ENCODE measurements at places on chromosomes 5 and 9.

- DNase-seq: no peak
Observed at GRCh38 chr9:88243736-88244135, 105.5 kb upstream of the SPATA31C2 start.

- DNase-seq: no peak
Observed at GRCh38 chr5:115873392-115873791, 31.7 kb downstream of the AP3S1 start.

DNA sequence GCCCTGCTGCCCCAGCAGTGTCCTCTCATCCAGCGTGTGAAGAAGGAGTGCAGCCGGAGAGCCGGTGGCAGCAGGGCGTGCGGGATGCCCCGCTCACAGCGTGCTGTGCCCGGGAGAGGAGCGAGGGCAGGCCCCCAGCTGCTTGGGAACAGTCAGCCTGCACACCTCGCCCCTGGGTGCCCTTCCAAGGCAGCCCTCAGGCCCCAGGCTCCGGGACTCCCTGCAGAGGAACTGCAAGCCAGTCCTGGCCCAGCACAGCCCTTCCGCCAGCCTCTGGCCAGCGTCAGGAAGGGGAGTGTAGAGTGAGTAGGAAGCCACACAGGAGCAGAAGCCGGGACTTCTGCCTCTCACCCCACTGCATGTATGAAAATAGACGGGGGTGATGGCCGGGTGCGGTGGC is 43.5 kb downstream of the ADAMTS2 start:
- no peak for DNase-seq

GRCh38 chr9:113153599-113153998 is 2.8 kb downstream of the SLC31A2 start:
- no peak for DNase-seq

GRCh38 chr9:107755246-107755645 is 265.7 kb upstream of the KLF4 start:
- DNase-seq: no peak

DNA sequence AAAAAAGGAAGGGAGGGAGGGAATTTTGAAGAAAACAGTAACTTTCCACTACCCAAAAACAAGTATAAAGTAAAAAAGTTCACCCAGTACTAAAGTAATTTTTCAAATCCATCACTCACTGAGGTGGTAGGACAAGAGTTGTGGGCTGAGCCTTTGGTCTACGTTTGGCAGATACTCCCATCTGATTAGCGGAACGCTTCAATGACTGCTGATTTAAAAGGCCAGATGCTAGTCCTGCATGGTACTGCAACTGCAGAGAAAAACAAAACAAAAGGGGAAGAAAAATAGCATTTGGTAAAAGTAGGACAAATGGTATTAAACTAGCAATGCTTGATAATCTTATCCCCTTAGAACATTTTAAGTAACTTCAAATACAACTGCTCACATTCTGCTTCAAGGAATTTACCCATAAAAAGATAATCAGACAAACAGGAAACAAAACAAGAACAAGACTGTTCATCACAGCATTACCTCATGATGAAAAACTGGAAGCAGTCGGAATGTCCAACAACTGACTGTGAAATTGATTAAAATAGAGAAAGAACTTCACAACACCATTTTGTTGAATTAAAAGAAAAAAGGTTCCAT is 65.4 kb downstream of the MED27 start:
- DNase-seq: no peak

DNA sequence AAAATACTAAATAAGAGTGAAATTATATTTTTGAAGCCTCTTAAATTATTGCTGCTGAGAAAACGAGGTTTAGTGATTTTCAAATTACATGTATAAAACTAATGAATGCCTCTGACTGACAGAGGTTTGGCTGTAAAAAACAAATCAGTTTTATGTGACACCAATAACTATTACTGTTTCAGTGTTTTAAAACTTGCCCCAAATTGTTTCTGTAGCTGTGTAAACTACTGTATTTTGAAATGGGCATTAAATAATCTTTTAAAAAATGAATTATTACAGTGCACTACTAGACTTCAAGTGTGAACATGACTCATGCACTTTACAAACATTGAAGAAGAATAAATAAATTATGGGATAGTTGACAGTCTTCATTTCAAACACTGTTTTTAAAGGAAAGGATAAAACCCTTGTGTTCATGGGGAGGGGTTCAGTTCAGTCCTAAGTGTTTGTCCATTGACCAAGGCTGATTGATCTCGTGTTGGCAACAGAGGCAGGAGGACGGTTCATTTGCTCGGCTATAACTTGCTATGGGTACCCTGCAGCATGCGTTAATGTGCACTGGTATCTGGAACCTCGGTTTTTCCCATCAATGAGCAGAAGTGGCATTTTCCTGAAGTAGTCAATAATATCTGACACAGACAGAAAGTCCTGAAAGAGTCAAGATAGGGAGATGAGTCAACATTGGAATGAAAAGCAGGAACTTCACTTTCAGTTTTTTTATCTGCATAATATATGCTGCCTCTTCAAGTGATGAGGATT is 15.6 kb downstream of the C5orf58 start:
- no peak for DNase-seq

DNA sequence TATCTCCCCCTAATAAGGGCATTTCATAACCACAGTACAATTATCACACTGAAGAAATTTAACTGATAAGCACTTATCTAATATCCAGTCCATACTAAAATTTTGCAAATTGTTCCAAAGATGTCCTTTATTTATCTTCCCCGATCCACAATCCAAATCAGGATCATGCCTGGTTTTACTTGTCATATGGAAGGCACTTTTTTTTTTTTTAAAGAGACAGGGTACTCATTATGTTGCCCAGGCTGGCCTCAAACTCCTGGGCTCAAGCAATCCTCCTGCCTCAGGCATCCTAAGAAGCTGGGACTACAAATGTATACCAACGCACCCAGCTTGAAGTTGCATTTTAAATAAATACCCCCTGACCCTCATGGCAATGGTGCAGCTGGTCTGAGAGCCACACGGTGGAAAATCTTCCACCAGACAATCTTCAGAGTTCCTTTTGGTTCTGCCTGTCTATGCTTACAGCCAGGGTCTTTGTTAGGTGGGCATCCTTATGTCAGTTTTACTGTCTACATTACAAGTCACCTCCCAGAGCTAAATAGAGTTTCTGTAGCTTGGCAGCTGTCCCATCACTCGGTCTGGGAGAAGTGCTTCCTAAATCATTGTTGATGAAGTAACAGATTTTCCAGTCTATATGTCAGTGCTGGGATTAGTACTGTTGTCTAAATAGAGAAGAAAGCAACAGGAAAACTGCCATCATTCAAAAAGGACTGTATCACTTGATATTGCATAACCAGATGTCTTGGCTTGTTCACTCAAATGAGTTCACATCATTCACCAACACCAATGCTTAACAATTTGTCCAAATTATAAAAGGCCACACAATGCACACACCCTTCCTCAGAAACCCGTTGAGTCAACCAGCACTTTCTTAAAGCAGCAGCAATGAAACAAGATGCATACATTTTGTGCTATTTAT is 26.4 kb downstream of the PTPN3 start:
- DNase-seq: no peak

- no peak for DNase-seq
Observed at GRCh38 chr5:110842948-110843347, 104.1 kb downstream of the SLC25A46 start.

GRCh38 chr5:120137582-120137981 is 326.5 kb upstream of the PRR16 start:
- DNase-seq: no peak

GRCh38 chr5:171168171-171168570 is 140.9 kb upstream of the TLX3 start:
- no peak for DNase-seq

GRCh38 chr5:34001241-34001841 is 6.5 kb downstream of the AMACR start:
- DNase-seq: no peak

DNA sequence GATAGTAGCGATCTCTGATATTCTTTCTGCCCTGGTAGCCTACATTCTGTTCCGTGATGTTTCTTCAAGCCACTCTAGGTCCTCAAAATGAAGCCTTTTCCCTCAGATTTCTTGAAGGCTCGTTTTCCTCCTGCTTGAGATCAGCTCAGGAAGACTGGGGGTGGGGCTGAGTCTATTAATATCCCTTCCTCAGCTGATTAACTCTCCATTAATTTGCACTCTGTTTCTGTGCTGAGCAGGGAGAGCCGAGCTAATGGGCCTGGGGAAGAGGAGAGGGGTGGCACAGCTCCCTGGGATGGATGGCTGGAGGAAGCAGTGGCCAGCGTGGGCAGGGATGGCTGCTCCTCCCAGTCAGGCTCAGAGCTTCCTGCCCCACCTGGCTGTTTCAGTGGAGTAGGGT is 93.3 kb downstream of the PPARGC1B start:
- no peak for DNase-seq

DNA sequence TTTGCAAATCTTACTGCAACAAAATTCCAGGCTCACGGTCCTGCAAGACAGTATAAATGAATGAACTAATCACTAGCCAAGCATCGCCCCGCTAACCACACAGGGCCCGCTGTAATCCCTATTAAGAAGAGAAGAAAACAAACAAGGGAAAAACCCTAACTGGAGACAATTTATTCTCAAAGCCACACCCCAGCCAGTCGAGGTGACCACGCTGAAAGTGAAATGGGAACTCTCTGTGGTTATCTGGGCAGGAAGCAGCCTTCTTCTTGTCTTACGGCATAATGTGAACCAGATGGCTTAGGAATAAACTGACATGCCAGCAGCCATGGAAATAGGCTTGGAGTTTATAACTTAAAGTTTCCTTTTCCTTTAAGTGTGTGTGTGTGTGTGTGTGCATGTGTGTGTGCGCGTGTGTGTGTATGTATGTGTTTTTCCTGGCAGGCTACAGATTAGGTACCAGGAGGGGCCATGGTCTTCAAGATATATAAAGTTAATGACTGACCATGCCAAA is 120.2 kb downstream of the SEMA6A start:
- DNase-seq: no peak

DNA sequence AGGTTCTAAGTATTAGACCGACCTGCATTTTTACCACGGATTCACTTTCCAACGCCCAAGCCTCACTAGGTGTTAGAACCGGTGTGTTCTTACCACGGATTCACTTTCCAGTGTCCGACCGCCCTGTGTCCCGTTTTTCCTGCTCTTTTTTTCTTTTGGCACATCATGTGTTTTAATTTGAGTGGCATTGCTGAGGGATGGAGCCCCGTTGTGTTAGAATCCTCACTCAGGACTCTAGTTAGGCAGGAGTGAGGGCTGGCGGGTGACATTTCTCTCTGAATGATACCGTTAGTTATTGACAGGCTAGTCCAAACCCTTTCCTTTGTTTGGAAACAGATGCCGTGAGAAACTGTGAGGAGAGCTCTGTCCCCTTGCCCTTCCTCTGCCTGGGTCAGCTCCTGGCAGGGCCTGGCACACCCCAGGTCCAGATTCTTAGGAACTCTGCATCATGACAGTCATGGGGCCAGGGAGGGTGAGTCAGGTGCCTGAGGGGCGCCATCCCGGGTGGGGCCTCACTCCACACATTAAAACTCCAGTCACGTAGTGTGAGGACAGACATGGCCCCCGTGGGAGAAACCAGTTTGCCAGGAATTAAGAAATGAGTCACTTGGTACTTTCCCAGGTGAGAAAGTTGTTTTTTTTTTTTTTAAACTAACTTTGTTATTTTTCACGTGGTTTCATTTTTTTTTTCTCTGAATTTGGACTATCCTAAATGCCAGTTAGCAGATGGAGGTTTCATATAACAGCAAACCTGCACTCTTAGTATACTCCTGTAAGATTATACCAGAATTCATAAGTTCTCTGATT is 15.8 kb downstream of the EXOC3 start:
- no peak for DNase-seq
